SJCRH30 (cell line): ENCODE measurements at places on chromosomes 7 and 10.

DNA sequence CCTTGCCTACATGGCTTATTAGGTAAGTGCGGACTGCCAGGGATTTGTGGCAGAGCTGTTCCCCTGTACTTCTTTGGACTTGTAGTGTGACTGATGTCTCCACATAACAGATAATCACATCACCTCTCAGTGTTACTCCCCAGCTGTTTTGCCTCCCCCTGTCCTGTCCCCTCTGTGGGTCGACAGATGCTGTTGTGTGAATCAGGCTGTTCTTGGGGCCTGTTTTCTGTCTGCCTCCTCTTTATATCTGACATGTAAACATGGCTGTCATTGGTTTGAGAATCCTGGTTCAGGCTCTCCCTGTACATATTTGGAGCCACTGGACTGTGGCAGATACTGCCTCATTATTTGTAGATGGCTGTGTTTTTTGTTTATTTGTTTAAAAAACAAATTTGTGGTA lies 22.7 kb downstream of the CCNY start:
- DNase-seq, result peak; percentile 18

GRCh38 chr7:151662251-151662826 lies 142.6 kb upstream of the RHEB start:
- no peak for DNase-seq

DNA sequence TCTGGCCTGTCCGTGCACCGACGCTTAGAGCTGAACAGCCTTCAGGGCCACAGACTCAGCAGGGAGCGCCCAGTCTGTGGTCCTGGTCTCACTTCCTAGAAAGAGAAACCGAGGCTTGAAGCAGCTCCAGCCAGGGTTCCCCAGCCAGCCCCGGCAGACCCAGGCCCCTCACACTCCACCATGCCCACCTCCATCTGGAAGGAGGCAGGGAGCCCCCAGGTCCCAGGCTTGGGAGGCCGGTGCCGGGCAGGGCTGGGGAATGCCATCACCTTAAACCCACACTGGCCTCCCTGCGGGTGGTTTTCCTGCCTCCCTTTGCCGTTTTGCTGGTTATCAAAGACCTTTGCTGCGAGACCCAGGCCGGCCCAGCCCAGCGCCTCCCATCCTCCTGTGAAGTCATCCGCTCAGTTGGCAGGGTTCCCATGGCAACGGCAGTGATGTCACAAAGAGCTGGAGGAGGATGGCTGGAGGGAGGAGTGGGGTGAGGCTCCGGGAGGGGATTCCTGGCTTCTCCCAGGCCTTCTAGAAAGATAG lies 24.0 kb downstream of the ELFN1 start:
- DNase-seq, result peak; percentile 78

GRCh38 chr7:157693521-157694375 lies 356.9 kb downstream of the DNAJB6 start:
- DNase-seq, result no peak

- DNase-seq, result peak; percentile 59
These were observed at the start of gene SHTN1 for GRCh38 chr10:117005026-117005526. SHTN1 (minus strand) TSS chr10:117005187; CDS start chr10:117005079, 108 bp downstream.

DNA sequence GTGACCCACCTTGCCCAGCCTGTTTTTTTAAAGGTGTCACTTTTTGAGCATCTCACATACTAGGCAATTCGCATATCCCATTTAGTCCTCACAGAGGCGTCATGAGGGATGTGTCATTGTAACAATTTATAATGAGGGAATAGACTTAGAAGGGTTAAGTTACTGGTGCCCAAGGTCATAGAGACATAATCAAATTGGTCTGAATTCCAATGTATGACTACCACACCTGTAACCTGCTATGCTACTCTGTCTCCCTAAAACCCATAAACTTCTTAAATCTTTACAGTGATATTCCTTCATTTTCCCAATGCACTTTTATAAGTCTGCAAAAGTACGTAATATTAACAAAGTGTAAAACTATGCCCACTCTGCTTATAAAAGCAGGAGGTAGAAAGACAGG lies 7.1 kb downstream of the ZMYND11 start:
- no peak for DNase-seq

- DNase-seq, result no peak
These were observed 31.7 kb downstream of the ASB4 start for GRCh38 chr7:95517458-95517857.

GRCh38 chr10:97901381-97901780 lies 51.7 kb downstream of the GOLGA7B start:
- no peak for DNase-seq

- no peak for DNase-seq
These were observed 13.6 kb downstream of the ANXA11 start for GRCh38 chr10:80191589-80192270.

DNA sequence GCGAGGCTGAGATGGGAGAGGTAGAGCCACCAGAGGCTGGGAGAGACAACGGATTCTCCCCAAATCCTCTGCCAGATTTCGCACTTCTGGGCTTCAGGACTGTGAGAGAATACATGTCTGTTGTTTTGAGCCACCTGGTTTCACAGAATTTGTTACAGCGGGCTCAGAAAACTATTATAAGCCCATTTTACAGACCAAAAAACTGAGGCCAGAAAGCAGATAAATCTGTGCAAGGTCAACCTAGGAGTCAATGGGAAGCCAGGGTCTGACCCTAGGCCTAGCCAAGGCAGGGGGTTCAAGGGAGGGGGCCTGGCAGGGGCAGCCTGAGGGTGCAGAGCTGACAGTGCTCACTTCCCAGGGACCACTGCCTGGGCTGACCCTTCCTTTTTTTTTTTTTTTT lies 8.7 kb downstream of the MYL10 start:
- DNase-seq, result no peak

DNA sequence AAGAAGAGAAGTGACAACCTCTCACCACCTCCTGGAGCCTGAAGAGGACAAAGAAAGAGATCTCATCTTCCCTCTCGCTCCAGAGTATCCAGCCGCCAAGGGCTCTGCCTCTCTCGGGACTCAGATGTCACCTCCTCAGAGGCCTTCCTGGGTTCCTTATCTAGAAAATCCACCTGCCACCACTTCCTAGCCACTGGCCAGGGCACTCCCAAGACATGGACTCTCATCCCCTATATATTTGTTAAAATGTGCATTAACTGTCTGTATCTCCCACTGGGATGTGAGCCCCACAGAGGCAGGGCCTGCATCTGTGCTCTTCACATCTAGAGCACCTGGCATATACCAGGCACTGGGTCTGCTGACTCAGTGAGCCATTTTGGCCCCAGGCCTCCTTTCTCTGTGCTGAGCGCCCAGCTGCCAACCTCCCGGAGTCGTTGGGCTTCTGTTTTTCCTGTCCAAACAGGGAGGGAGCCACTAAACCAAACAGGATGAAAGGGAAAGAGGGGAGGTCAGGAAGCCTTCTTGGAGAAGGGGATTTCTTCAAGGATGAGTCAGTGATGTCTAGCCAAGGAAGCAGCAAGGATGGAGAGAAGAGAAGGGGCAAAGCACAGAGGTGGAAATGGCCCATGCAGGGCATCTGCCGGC lies 58.9 kb downstream of the KCNMA1 start:
- DNase-seq, result no peak

DNA sequence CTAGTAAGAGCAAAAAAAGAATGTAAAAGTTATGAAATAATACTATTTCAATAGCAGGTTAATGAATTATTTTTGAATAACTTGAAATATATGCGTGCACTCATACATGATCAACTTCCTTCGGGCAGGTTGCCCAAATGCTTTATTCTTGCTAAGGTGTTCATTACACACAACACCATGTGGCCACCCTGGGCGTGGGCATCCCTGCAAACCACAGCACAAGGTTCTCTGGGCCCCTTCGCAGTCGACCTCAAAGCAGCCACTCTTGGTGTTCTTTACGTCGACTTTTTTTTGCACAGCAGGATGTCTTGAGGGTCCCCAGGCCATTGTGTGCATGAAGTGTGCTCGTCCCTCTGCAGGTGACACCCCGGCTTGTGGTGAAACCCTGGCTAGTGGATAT lies 300.7 kb upstream of the PITRM1 start:
- no peak for DNase-seq

DNA sequence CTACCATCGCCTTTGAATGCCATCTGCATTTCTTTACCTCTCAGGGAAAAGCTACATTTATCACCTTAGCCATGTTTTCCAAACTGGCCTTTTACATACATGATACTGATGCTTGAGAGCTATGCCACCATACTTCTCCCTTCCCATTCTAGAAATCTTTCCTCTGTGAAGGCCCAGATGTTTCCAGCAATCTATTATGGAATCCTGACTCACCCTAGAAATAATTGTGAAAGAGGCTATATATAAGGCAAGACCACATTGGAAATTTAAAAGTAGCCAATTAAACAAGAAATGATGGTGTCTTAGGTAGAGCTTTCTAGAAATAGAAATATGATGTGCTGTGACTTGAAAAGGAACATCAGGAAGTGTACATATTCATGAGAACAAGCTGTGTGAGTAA lies 389.7 kb downstream of the INHBA start:
- DNase-seq, result no peak

DNA sequence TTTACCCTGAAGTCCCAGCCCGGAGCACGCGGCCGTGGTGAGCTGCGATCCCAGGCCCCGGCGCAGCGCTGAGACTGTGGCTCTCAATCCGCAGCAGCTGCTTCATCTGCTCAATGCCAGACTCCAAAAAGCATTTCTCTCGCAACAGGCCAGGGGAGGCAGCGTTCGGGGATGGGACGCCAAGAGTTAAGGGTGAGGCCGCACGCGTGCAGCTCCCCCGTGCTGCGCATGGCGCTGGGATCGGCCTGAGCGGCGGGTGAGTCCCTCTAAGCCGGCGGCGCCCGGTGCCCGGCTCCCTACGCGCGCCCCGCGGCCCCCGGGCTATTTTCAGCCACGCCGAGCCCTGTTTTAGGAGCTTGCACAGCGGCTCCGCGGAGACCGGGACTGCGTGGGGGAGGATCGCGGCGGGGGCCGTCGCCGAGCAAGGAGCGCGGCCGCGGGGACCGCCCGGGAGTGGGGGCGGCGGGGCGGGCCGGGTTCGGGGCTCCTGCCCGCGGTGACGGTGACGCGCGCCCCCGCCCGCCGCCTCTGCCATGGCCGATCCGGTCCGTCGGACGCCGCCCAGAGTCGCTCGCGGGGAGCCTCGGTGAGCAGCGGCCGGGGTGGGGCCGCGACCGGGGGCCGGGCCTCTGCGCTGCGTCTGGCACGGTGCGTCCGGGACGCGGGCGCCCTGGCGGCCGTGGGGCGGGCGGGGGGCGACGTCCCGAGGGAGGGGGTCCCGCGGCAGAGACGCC lies 29.4 kb upstream of the JAKMIP3 start:
- DNase-seq, result no peak

DNA sequence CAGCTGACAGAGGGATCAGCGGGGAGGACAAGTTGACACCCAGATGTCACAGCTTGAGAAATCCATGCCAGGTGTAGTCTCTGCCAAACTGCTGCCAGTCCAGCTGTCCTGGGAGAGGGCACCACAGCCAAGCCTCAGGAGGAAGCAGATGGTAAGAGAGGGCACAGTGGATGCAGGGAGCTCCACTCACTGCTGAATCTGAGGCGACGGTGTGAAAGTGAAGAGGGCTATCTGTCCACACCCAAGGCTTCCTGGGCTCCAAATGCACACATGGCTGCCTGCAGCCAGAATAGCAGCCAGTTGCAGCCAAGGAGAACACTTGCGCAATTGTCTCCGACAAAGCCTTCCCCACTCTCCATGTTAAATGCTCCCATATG lies 502.4 kb downstream of the GRID1 start:
- no peak for DNase-seq

GRCh38 chr10:33010132-33011037 lies 52.4 kb upstream of the ITGB1 start:
- DNase-seq, result peak; percentile 95

DNA sequence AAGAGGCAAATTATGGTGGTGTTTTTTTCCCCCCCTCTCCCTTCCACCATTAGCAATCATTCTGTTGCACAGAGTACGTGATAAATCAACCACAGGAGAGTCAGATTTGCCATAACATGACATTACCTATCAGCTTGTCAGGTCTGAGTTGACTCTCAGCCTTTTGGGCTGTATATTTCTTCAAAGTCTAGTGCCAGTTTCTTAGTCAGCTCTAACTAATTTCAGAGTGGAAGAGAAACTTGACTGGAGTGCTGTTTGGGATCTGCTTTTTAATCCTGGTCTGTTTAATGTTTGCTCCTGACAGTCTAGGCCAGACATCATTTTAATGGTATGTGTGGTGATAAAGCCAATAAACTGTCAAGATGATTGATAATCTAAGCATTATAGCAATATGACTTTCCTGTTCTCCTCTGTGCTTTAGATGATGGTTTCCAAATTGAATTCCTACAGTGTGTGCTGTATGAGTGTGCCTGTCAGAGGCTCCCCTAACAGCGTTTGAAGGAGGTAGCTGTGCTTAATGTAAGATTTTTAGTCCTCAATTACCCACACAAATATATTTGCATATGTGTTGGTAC lies 76.9 kb downstream of the LRMDA start:
- DNase-seq, result no peak

GRCh38 chr10:48605786-48606529 lies 1.1 kb upstream of the ARHGAP22 start:
- no peak for DNase-seq

- DNase-seq, result no peak
These were observed 169.6 kb downstream of the MTERF1 start for GRCh38 chr7:91710881-91711280.

- DNase-seq, result peak; percentile 74
These were observed 453 bp downstream of the URGCP start for GRCh38 chr7:43905956-43906330.

GRCh38 chr7:108805808-108806397 lies 236.2 kb downstream of the DNAJB9 start:
- peak; percentile 34 for DNase-seq

DNA sequence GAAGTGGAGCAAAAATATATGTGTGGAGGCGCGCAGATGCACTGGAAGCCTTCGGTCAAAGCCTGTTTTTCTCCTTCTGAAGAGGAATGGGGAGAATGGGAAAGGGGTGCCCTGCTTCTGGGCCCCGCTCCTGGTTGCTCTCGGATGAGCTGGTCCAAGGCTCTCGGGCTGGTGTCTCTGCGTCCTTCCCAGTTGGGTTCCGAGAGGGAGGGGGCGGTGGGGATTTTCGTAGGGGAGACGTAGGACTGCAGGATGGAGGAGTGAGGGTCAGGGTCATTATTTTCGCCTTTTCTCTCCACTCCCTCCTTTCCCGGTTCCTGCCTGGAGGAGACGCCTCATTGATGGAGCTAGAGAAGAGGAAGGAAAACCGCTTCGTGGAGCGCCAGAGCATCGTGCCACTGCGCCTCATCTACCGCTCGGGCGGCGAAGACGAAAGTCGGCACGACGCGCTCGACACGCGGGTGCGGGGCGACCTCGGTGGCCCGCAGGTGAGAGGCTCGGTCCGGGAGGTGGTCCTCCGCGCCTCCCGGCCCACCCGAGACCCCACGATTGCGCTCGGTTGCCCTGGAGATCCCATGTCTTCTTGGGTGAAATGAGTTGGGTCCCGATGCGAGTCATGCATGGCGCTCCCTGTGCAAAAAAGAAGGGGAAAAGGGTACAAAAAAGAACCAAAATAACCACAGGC lies 790 bp downstream of the ADAM22 start:
- DNase-seq, result peak; percentile 48
